ENCODE measurements at places on chromosomes 12 and 14.

DNA sequence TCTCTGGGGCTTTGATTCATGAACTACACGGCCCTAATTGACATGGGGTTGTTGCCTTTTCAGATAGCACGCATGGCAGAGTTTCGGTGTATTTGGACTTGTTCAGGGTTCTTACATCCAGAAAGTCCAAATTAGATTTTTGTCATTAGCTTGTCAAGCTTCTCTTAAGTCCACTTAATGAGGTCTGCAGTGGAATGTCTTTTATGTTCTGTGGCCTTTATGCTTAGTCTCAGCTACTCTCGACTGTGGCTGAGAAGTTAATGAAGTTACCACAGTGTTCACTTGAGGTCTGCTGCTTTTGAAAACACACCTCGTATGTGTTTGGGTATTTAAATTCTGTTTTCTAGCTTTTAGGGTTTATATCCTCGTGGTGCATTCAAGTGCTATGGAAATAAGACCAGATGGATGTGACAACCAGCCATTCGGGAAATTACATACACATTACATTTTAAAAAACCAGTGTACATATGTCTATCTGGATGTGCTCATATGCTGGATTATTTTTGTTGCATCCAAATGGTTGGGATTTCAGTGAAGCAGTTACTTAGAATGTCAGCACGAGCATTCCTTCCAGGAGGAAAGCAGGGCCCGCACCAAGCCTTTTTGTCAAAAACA is 80.2 kb downstream of the RMST start:
- DNase-seq: no peak

DNA sequence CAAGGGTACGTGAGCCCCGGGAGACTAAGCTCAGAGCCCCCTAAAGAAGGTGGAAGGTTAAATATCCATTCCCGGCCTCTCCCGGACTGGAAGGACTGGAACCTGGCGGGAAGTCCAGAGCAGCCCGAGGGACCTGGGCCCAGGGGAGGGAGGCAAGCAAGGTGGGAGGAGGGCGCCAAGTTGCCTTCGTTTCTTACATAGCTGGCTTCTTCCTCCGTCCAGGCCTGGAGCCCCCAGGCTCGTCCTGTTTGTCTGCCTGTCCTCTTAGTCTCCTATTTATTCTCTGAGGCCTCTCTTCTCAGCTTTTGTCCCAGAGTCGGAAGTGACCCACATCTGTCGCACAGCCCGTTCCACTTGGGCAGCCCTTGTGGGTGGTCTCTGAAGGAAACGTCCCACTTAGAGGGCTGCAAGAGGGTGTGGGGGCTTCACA is 745 bp downstream of the PCK2 start:
- no peak for DNase-seq

DNA sequence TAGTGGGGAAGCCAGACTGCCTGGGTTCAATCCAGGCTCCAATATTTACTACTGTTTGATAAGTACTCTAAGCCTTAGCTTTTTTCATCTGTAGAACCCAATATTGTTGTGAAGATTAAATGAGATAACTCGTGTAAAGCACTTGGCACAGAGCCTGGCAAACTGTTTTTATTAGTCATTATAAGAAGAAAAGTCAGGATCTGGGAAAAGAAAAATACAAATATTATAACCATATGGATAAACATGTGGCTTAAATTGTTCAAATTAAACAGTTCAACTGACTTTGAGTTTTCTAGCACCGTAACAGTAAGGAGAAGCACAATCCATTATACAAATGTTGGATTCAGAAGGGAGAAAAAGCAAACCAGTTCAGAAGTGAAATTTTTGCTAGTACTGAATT is 22.0 kb upstream of the CDK17 start:
- peak; percentile 86 for DNase-seq

- DNase-seq: no peak
These were observed 95.6 kb downstream of the DIP2B start for GRCh38 chr12:50600364-50600763.

- no peak for DNase-seq
These were observed 23.8 kb downstream of the MMP17 start for GRCh38 chr12:131851741-131852550.
